ENCODE measurements at places on chromosomes 3 and 15. TPM values are rescaled to one million over a fixed set of nuclear protein-coding genes. Genes with fewer than 3 reads are reported as not detected.

USP13 gene
- total RNA-seq: 12.1 TPM

SRGAP3 gene
- 21.4 TPM for total RNA-seq

SEMA3F gene
- total RNA-seq: 10.8 TPM

ALDH1A2 gene
- total RNA-seq: 36.0 TPM

ANKRD63 gene
- total RNA-seq: not detected

PLCB2 gene
- 3.9 TPM for total RNA-seq

TM4SF1 gene
- 124 TPM for total RNA-seq

CMTM8 gene
- 1.6 TPM for total RNA-seq

ALS2CL gene
- total RNA-seq: 10.4 TPM

GALNT15 gene
- total RNA-seq: 6.0 TPM

ARL14 gene
- 5.2 TPM for total RNA-seq

CADPS gene
- total RNA-seq: 19.2 TPM

SI gene
- not detected for total RNA-seq

FBXL2 gene
- 15.1 TPM for total RNA-seq

SYNM gene
- 228 TPM for total RNA-seq

ZKSCAN7 gene
- 19.5 TPM for total RNA-seq

MUC13 gene
- total RNA-seq: not detected

TTC21A gene
- total RNA-seq: 4.3 TPM

TMEM115 gene
- 16.2 TPM for total RNA-seq

MUC4 gene
- total RNA-seq: 0.42 TPM

BSN gene
- 0.48 TPM for total RNA-seq

TMF1 gene
- 68.4 TPM for total RNA-seq

DUOXA1 gene
- total RNA-seq: 12.3 TPM

MYLK gene
- 1,524 TPM for total RNA-seq

BDH1 gene
- total RNA-seq: 6.9 TPM

GOLGA6A gene
- not detected for total RNA-seq

SNTN gene
- total RNA-seq: not detected

REC114 gene
- not detected for total RNA-seq

SMCO1 gene
- total RNA-seq: not detected

CHRNA3 gene
- 4.7 TPM for total RNA-seq

FOXB1 gene
- not detected for total RNA-seq

NRROS gene
- total RNA-seq: 4.1 TPM

SLC24A1 gene
- total RNA-seq: 9.7 TPM

RBP2 gene
- not detected for total RNA-seq

CIB2 gene
- 11.4 TPM for total RNA-seq

ZPLD1 gene
- total RNA-seq: 0.16 TPM

ISG20 gene
- total RNA-seq: 1.7 TPM

SCAP gene
- 44.5 TPM for total RNA-seq

KBTBD8 gene
- total RNA-seq: 3.8 TPM

EFCAB12 gene
- total RNA-seq: not detected

SST gene
- total RNA-seq: 2.3 TPM

IL17RE gene
- 1.2 TPM for total RNA-seq

All from urinary bladder (tissue), 4 donors.